IMR-90 (cell line): ENCODE measurements at places on chromosomes 7 and 10. TPM values are rescaled to one million over a fixed set of nuclear protein-coding genes. Genes with fewer than 3 reads are reported as not detected.

TWIST1 gene
- polyA plus RNA-seq, result 36.6 and 42.3 TPM in 2 replicates

OR2A1 gene
- not detected in 2 replicates for polyA plus RNA-seq

GIMAP8 gene
- not detected in 2 replicates for polyA plus RNA-seq

CEP55 gene
- polyA plus RNA-seq, result 13.8 and 15.7 TPM in 2 replicates

PRSS37 gene
- not detected in 2 replicates for polyA plus RNA-seq

TDRD1 gene
- not detected in 2 replicates for polyA plus RNA-seq

MBLAC1 gene
- polyA plus RNA-seq, result 1.4 and 1.6 TPM in 2 replicates

PDE1C gene
- 10.9 and 14.2 TPM in 2 replicates for polyA plus RNA-seq

ZMIZ2 gene
- polyA plus RNA-seq, result 22.9 and 24.0 TPM in 2 replicates

KLF14 gene
- 0.05 and 0.07 TPM in 2 replicates for polyA plus RNA-seq

NRP1 gene
- polyA plus RNA-seq, result 87.5 and 108 TPM in 2 replicates

SHLD2 gene
- 7.4 and 10.6 TPM in 2 replicates for polyA plus RNA-seq

SUGCT gene
- 8.3 and 8.9 TPM in 2 replicates for polyA plus RNA-seq

IFIT1B gene
- polyA plus RNA-seq, result not detected in 2 replicates

KEL gene
- 0.03 and 0.07 TPM in 2 replicates for polyA plus RNA-seq

NUDT13 gene
- polyA plus RNA-seq, result 1.3 and 1.7 TPM in 2 replicates

NUPR2 gene
- not detected in 2 replicates for polyA plus RNA-seq

LRRC18 gene
- not detected in 2 replicates for polyA plus RNA-seq

SORCS1 gene
- not detected in 2 replicates for polyA plus RNA-seq

ANLN gene
- 50.9 and 60.5 TPM in 2 replicates for polyA plus RNA-seq

GPR26 gene
- not detected in 2 replicates for polyA plus RNA-seq

ASZ1 gene
- polyA plus RNA-seq, result not detected in 2 replicates

RPS24 gene
- 4,072 and 4,721 TPM in 2 replicates for polyA plus RNA-seq

TLL2 gene
- polyA plus RNA-seq, result 0.03 and 0.05 TPM in 2 replicates

LBX1 gene
- polyA plus RNA-seq, result not detected in 2 replicates

GGCT gene
- 18.6 and 19.1 TPM in 2 replicates for polyA plus RNA-seq

TMEM120A gene
- polyA plus RNA-seq, result 33.8 and 39.3 TPM in 2 replicates

ZDHHC4 gene
- 42.4 and 43.9 TPM in 2 replicates for polyA plus RNA-seq

PPP1R17 gene
- polyA plus RNA-seq, result not detected in 2 replicates

CHAT gene
- not detected in 2 replicates for polyA plus RNA-seq

MNX1 gene
- not detected in 2 replicates for polyA plus RNA-seq

ZNF365 gene
- 1.0 and 1.2 TPM in 2 replicates for polyA plus RNA-seq

OR9A2 gene
- polyA plus RNA-seq, result not detected in 2 replicates

SERPINE1 gene
- 2,783 and 2,870 TPM in 2 replicates for polyA plus RNA-seq

ANKRD61 gene
- 0.17 and 0.32 TPM in 2 replicates for polyA plus RNA-seq

HOXA10 gene
- 0.10 TPM in 2 replicates for polyA plus RNA-seq

INHBA gene
- 60.2 and 76.7 TPM in 2 replicates for polyA plus RNA-seq

SUN3 gene
- not detected in 2 replicates for polyA plus RNA-seq

RAPGEF5 gene
- 0.05 and 0.09 TPM in 2 replicates for polyA plus RNA-seq

TEX47 gene
- not detected in 2 replicates for polyA plus RNA-seq

CLRN3 gene
- not detected in 2 replicates for polyA plus RNA-seq

KIAA1549 gene
- polyA plus RNA-seq, result 3.2 and 3.3 TPM in 2 replicates

CCL26 gene
- polyA plus RNA-seq, result not detected in 2 replicates

CUBN gene
- polyA plus RNA-seq, result 0.10 and 0.19 TPM in 2 replicates

NME8 gene
- not detected in 2 replicates for polyA plus RNA-seq

SPACDR gene
- 1.3 and 2.1 TPM in 2 replicates for polyA plus RNA-seq

TMEM273 gene
- not detected in 2 replicates for polyA plus RNA-seq

PDE6C gene
- not detected in 2 replicates for polyA plus RNA-seq
